ENCODE measurements at places on chromosomes 12 and 14. TPM values are rescaled to one million over a fixed set of nuclear protein-coding genes. Genes with fewer than 3 reads are reported as not detected.

- peaks cover 1% of the 10 kb centered on the region for H3K36me3 ChIP-seq
- no peak overlapping the region for H3K27ac ChIP-seq
- no peaks in the 10 kb centered on the region for H3K4me1 ChIP-seq
- no peak for DNase-seq
These were observed 128.3 kb downstream of the SLC16A7 start for GRCh38 chr12:59724011-59724695.

GRCh38 chr14:74089251-74090020 lies 4.7 kb downstream of the LIN52 start:
- no peak overlapping the region for H3K4me3 ChIP-seq
- peak overlapping the region; percentile 8 for H3K27ac ChIP-seq
- peaks cover 30% of the 10 kb centered on the region for H3K4me1 ChIP-seq

DNA sequence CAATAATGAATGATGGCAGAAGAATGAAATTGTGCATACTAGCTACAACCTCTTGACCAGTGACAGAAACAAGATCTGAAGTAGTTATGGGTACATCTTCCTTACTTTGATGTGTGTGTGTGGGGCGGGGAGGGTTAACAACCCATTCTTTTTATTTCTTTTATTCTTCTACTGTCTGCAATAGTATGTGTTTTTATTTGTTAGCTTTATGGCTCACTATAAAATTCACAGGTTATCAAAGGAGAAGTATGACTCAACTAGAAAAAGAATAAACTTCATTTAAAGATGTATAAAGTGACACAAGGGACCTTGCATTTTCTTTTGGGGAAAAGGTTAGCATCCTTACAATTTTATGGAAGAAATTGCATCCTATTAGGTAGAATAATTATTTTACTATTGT lies 430.5 kb downstream of the DAD1 start:
- no peaks in the 10 kb centered on the region for H3K36me3 ChIP-seq
- H3K4me3 ChIP-seq, result no peak overlapping the region
- DNase-seq, result no peak
- H3K27ac ChIP-seq, result no peak overlapping the region
- H3K4me1 ChIP-seq, result no peaks in the 10 kb centered on the region

- peaks cover 73% of the 10 kb centered on the region for H3K4me1 ChIP-seq
- H3K27me3 ChIP-seq, result no peaks in the 10 kb centered on the region
- no peak for DNase-seq
- peak overlapping the region; percentile 40 for H3K4me3 ChIP-seq
- no peaks in the 10 kb centered on the region for H3K36me3 ChIP-seq
- peak overlapping the region; percentile 91 for H3K27ac ChIP-seq
These were observed 15.7 kb downstream of the TMEM116 start for GRCh38 chr12:111997300-111997699.

The PTPRQ gene
- total RNA-seq, result not detected

The ENDOU gene
- total RNA-seq, result 0.26 TPM

The RNF212B gene
- total RNA-seq, result not detected

The SNRNP35 gene
- 38.2 TPM for total RNA-seq

- no peak for DNase-seq
- no peaks in the 10 kb centered on the region for H3K36me3 ChIP-seq
- H3K27ac ChIP-seq, result no peak overlapping the region
- H3K27me3 ChIP-seq, result no peaks in the 10 kb centered on the region
These were observed 218.2 kb upstream of the PRICKLE1 start for GRCh38 chr12:42807766-42808165.

GRCh38 chr12:27552886-27553560 lies 29.0 kb downstream of the PPFIBP1 start:
- no peak overlapping the region for H3K27ac ChIP-seq
- peaks cover 35% of the 10 kb centered on the region for H3K4me1 ChIP-seq
- no peak for DNase-seq
- no peaks in the 10 kb centered on the region for H3K36me3 ChIP-seq

DNA sequence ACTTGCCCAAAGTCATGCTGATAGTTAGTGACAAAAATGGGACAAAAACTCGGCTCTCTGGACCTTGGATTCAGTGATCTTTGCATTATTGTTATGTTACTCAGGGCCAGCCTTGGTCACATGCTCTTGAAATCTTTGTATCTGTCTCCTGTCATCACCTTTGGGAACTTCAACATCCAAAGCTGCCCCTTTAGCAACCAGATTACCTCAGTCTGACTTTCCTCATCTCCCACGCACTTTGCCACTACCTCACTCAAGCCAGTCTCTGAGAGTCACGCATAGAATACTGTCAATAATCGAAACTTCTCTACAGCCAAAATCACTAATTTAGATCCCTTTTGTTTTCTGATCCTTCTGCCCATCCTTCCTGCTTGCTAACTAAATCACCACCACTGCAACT lies 90.8 kb upstream of the DAAM1 start:
- DNase-seq, result no peak
- H3K27ac ChIP-seq, result no peak overlapping the region
- no peak overlapping the region for H3K4me3 ChIP-seq
- peaks cover 16% of the 10 kb centered on the region for H3K27me3 ChIP-seq
- no peaks in the 10 kb centered on the region for H3K36me3 ChIP-seq
- no peaks in the 10 kb centered on the region for H3K4me1 ChIP-seq

DNA sequence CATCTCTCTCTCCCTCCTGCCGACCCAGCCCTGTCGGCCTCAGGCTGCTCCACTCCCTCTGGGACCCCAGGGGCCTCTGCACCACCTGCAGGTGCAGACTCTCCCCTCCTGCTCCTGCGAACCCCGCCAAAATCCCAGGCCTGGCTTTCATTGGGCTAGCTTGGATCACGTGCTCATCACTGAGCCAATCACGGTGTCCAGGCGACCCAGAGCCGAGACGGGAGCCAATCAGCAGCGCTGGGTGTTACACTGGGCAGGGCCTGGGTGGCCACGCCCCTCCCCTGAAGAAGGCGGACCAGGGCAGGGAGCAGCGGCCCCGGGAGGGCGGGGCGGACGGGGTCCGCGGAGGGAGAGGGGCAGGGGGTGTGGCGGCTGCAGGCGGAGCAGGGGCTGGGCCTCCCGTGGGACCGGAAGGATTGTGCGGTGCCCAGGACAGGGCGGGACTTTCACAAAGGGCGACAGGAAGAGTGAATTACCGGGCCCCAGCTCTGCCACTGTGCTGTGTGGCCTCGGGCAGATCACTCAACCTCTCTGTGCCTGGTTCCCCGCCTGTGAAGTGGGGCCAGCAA lies 66.6 kb upstream of the FBRSL1 start:
- peaks cover 7% of the 10 kb centered on the region for H3K4me1 ChIP-seq
- H3K27ac ChIP-seq, result no peak overlapping the region
- no peak for DNase-seq
- H3K36me3 ChIP-seq, result no peaks in the 10 kb centered on the region
- no peak overlapping the region for H3K4me3 ChIP-seq
- peaks cover 5% of the 10 kb centered on the region for H3K27me3 ChIP-seq

GRCh38 chr12:117671734-117672133 lies 297.1 kb downstream of the KSR2 start:
- H3K4me1 ChIP-seq, result no peaks in the 10 kb centered on the region
- no peaks in the 10 kb centered on the region for H3K27me3 ChIP-seq
- no peak overlapping the region for H3K27ac ChIP-seq
- no peaks in the 10 kb centered on the region for H3K36me3 ChIP-seq
- no peak overlapping the region for H3K4me3 ChIP-seq

- no peaks in the 10 kb centered on the region for H3K27me3 ChIP-seq
- no peak overlapping the region for H3K4me3 ChIP-seq
- no peaks in the 10 kb centered on the region for H3K36me3 ChIP-seq
- no peak overlapping the region for H3K27ac ChIP-seq
- DNase-seq, result no peak
- no peaks in the 10 kb centered on the region for H3K4me1 ChIP-seq
These were observed 295.1 kb upstream of the SFSWAP start for GRCh38 chr12:131415781-131416180.

DNA sequence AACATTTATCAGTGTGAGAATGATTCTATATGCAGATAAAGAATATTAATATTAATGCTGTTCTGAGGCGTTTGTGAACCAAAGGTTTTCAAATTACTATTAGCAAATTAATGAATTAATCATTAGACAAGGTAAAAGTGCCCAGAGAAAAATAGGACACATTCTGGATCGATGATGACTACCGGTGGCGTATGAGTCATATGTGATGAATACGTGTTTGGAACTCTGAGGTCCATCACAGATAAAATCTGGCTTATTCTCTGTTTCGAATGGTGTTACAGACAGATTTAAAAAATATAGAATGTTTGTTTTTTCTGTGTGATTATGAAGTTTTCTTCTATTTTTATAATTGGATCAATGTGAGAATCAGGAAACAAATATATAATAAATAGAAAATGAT lies 79.2 kb upstream of the RTL1 start:
- H3K27me3 ChIP-seq, result no peaks in the 10 kb centered on the region
- no peak overlapping the region for H3K4me3 ChIP-seq
- no peak overlapping the region for H3K27ac ChIP-seq

DNA sequence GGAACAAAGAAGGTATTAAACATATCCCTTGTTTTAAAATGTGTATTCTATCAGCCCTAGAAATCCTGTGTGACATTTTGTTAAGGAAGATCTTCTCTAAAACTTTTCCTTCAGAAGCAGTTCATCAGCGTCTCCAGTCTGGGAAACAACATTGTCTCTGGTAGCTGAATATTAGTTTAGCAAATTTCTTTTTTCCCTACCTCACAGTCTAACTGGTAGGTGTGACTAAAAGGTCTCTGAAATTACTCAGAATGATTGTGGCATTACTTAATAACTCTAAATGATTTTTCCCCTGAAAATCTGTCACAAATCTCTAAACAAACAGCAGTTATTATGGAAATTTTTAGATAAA lies 1044.8 kb downstream of the FLRT2 start:
- peaks cover 2% of the 10 kb centered on the region for H3K36me3 ChIP-seq
- no peak overlapping the region for H3K4me3 ChIP-seq
- H3K27ac ChIP-seq, result no peak overlapping the region

The SIX1 gene
- not detected for total RNA-seq

DNA sequence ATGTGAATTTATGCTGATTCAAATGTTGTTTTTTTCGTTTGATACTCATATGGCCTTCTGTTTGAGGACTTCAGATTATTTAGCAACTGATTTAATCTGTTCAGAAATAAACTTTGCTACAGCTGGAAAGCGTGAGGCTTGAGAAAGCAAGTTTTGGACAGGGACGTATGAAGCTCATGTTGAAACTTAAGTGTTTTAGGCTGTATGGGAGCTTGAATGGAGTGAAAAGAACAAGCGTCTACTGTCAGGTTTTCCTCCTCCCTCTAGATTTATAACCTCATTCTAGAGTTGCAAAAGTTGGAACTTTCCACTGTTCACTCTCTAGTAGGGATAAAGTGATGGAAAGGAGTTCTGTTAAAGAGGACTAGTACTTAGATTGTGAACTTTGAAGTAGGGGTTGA lies 1.0 kb downstream of the PRPF39 start:
- no peak for DNase-seq
- H3K4me3 ChIP-seq, result peak overlapping the region; percentile 94
- peaks cover 55% of the 10 kb centered on the region for H3K4me1 ChIP-seq
- no peaks in the 10 kb centered on the region for H3K27me3 ChIP-seq
- H3K27ac ChIP-seq, result peak overlapping the region; percentile 97

The TTLL5 gene
- total RNA-seq, result 15.3 TPM

DNA sequence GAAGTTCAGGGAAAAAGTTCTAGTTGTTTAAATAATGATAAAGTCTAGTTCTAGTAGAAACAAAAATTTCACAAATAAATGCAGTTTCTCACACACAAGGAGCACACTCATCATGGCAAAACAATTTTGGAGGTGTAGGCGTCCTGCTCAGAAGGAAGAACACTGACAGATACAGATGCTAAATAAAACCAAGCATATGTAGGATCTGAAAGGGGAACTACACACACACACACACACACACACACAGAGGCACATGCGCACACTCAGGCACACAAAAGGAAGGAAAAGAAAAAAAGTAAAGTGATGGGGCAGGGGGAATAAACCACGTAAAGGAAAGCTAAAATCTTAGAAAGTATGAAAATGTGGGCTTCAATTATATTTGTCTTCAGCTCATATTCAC lies 117.7 kb downstream of the SOX5 start:
- no peak for DNase-seq
- no peaks in the 10 kb centered on the region for H3K4me1 ChIP-seq
- no peaks in the 10 kb centered on the region for H3K36me3 ChIP-seq
- H3K27me3 ChIP-seq, result no peaks in the 10 kb centered on the region

DNA sequence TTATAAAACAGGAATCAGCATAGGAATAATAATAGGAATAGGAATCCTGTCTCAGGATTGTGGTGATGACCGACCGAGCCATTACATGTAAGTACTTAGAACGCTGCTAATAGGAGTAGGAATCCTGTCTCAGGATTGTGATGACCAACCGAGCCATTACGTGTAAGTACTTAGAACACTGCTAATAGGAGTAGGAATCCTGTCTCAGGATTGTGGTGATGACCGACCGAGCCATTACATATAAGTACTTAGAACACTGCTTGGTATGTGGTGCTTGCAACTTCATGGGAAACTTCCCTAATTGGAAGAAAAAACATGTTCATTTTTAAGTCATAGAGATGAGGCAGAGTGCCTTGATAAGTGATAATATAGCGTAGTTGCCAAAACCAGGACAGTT lies 30.0 kb downstream of the ELK3 start:
- no peaks in the 10 kb centered on the region for H3K27me3 ChIP-seq
- H3K4me1 ChIP-seq, result peaks cover 38% of the 10 kb centered on the region
- H3K36me3 ChIP-seq, result peaks cover 11% of the 10 kb centered on the region
- DNase-seq, result no peak

DNA sequence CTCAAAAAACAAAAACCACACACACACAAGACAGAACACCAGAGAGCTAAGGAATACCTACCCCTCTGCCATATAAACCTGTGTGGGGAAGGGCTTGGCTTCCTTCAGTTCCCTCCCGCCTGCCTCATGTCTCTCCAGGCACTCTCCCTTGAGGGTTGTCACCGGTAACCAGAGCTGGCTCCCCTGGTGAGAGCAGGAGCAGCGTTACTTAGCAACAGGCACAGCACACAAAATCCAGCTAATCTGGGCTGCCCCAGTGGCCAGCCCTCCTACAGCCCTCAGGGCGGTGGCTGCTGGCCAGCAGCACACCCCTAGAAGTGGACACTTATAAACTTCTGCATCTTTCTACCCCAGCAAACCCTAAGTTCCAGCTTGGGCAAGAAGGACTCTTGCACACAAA lies 21.6 kb upstream of the NR4A1 start:
- no peak overlapping the region for H3K27ac ChIP-seq
- H3K4me1 ChIP-seq, result peaks cover 42% of the 10 kb centered on the region
- no peaks in the 10 kb centered on the region for H3K27me3 ChIP-seq
- no peak for DNase-seq
- no peaks in the 10 kb centered on the region for H3K36me3 ChIP-seq

Data from activated T-cell treated with anti-CD3 and anti-CD28 coated beads, Interleukin-2, amount 50 U/mL, for 72 hours (primary cell).